ENCODE measurements at places on chromosomes 4 and X. TPM values are rescaled to one million over a fixed set of nuclear protein-coding genes. Genes with fewer than 3 reads are reported as not detected.

MTNR1A gene
- 0.33 TPM for total RNA-seq

PNMA3 gene
- 0.19 TPM for total RNA-seq

TLR2 gene
- 0.16 TPM for total RNA-seq

SLC25A31 gene
- total RNA-seq: not detected

PLP1 gene
- not detected for total RNA-seq

ADH1A gene
- total RNA-seq: not detected

CTSO gene
- total RNA-seq: 0.96 TPM

USP17L27 gene
- not detected for total RNA-seq

CXorf49 gene
- total RNA-seq: not detected

GPC3 gene
- not detected for total RNA-seq

TBC1D19 gene
- total RNA-seq: 2.9 TPM

FABP2 gene
- not detected for total RNA-seq

S100G gene
- not detected for total RNA-seq

IKBKG gene
- total RNA-seq: 33.1 TPM

REELD1 gene
- total RNA-seq: not detected

NR3C2 gene
- total RNA-seq: not detected

PRSS12 gene
- total RNA-seq: 0.24 TPM

SUPT20HL1 gene
- not detected for total RNA-seq

UGT2B10 gene
- not detected for total RNA-seq

ZNF185 gene
- total RNA-seq: 7.2 TPM

KIT gene
- not detected for total RNA-seq

CXCL8 gene
- total RNA-seq: 19.3 TPM

BBS7 gene
- 11.1 TPM for total RNA-seq

SLC2A9 gene
- total RNA-seq: 0.19 TPM

PRDM8 gene
- 0.41 TPM for total RNA-seq

EXOC1L gene
- total RNA-seq: not detected

NDP gene
- not detected for total RNA-seq

TMEM31 gene
- total RNA-seq: not detected

PPARGC1A gene
- total RNA-seq: 0.14 TPM

VEGFC gene
- 14.7 TPM for total RNA-seq

FANCB gene
- total RNA-seq: 3.5 TPM

FAT4 gene
- 1.4 TPM for total RNA-seq

RENBP gene
- 0.10 TPM for total RNA-seq

TMPRSS11F gene
- total RNA-seq: not detected

ANXA5 gene
- total RNA-seq: 491 TPM

ARMCX2 gene
- total RNA-seq: 0.08 TPM

FOXO4 gene
- 1.4 TPM for total RNA-seq

NUP62CL gene
- total RNA-seq: 14.8 TPM

CSAG1 gene
- 0.54 TPM for total RNA-seq

HSPA4L gene
- total RNA-seq: 8.5 TPM

HDX gene
- total RNA-seq: 2.2 TPM

TMPRSS11D gene
- not detected for total RNA-seq

AFAP1 gene
- 27.3 TPM for total RNA-seq

LNX1 gene
- total RNA-seq: not detected

CT83 gene
- total RNA-seq: not detected
